ENCODE measurements at places on chromosomes 5 and 9.

GRCh38 chr9:130786526-130786925, 48.5 kb upstream of the ABL1 start:
- DNase-seq: no peak

GRCh38 chr9:93212409-93212808, 28.5 kb downstream of the WNK2 start:
- DNase-seq: no peak

GRCh38 chr5:179730852-179731251, 1.8 kb upstream of the MAML1 start:
- DNase-seq: no peak

GRCh38 chr5:126482591-126482990, 59.4 kb downstream of the GRAMD2B start:
- DNase-seq: no peak

GRCh38 chr5:112492291-112492690, 73.2 kb upstream of the EPB41L4A start:
- DNase-seq: peak; percentile 25

DNA sequence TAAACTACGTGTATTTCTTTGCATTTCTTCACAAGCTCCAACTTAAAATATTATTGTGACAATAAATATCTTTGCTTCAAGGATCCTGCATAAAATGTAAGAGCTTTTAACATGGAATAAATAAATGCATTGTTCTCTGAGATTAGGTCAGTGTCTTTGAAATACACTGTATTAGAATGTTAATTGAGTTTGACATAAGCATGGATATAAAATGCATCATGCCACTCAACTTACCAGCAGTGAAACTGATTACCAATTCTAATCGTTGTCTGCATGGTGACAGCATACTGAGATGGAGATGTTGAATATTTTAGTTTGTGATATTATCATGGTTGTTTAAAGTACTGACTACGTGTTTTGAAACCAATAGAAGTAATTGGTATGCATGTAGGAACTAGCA, 555.3 kb upstream of the ZNF608 start:
- DNase-seq: no peak

GRCh38 chr5:57891443-57891842, 408.8 kb upstream of the ACTBL2 start:
- no peak for DNase-seq

GRCh38 chr5:169296419-169297143, 4.4 kb downstream of the SLIT3 start:
- no peak for DNase-seq

DNA sequence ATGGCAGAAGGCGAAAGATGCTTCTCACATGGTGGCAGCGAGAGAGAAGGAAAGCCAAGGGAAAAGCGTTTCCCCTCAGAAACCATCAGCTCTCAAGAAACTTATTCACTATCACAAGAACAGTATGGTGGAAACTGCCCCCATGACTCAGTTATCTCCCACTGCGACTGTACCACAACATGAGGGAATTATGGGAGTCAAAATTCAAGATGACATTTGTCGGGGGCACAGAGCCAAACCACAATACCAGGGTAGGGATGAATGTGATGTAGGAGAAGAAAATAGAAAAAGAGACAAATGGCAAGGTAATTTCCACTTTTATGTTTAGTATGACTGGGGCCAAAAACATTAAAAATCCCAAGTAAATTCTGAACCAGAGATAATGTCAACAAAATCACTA, 216.8 kb downstream of the TRIM36 start:
- DNase-seq: no peak
